Activated CD4-positive, alpha-beta T cell treated with anti-CD3 and anti-CD28 coated beads, Interleukin-2, amount 10 ng/mL, durations not matched to agents 7 days and 5 days (primary cell): ENCODE measurements at places on chromosomes 5 and 9. TPM values are rescaled to one million over a fixed set of nuclear protein-coding genes. Genes with fewer than 3 reads are reported as not detected.

DNA sequence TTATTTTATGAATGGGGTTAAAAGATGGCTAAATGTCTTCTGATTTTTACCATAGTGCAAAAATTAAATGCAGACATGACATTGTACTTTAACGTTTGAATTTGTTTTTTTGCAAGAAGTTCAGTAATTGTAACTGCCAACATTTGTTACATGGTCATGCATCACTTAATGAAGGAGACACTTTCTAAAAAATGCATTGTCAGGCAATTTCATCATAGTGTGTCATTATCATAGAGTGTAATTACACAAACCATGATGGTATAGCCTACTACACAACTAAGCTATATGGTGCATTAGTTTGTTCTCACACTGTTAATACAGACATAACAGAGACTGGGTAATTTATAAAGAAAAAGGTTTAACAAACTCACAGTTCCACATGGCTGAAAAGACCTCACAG lies 50.0 kb upstream of the NAA35 start:
- no peak overlapping the region for H3K27ac ChIP-seq
- no peak for DNase-seq
- no peaks in the 10 kb centered on the region for H3K36me3 ChIP-seq
- H3K27me3 ChIP-seq: no peaks in the 10 kb centered on the region
- no peaks in the 10 kb centered on the region for H3K4me1 ChIP-seq

DNA sequence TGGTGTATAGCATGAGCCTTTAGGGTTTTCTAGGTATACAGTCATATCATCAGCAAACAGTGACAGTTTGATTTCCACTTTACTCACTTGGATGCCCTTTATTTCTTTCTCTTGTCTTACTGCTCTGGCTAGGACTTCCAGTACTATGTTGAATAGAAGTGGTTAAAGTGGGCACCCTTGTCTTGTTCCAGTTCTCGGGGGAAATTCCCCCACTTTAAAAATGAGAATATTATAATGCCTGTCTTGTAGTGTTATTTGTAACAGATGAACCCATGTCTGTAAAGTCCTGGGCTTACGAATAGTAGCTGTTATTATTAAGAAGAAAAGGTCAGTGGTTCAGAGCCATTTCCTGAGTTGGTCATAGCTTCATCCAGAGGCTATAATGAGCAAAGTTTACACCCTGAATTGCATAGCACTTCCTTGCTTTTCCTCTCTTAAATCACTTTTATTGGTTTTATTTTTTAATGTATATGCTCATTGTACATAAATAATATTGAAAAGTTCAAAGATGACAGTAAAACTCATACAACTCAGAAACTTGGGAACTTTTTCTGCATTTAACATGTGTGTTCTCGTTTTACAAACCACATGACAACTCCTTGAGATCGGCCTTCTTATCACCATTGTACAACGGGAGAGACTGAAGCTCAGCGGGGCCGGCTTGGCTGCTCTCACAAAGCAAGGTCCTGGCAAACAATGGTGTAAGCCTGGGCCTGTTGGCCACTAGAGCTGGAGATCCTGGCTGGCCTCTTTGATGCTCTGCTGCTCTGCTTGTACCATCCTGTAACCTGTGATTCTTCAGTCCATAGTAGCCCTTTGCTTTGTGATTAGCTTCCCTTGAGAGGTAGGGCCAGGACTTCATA lies 85.2 kb downstream of the CYFIP2 start:
- H3K27me3 ChIP-seq: no peaks in the 10 kb centered on the region
- no peak overlapping the region for H3K27ac ChIP-seq
- peaks cover 82% of the 10 kb centered on the region for H3K36me3 ChIP-seq
- H3K4me3 ChIP-seq: no peak overlapping the region
- peaks cover 25% of the 10 kb centered on the region for H3K4me1 ChIP-seq

- H3K27ac ChIP-seq: no peak overlapping the region
- no peak overlapping the region for H3K4me3 ChIP-seq
- no peaks in the 10 kb centered on the region for H3K4me1 ChIP-seq
- no peaks in the 10 kb centered on the region for H3K36me3 ChIP-seq
- no peak for DNase-seq
These were observed 256.8 kb upstream of the RPS23 start for GRCh38 chr5:82534986-82535385.

GRCh38 chr9:70228611-70229010 lies 30.2 kb upstream of the SMC5 start:
- H3K4me1 ChIP-seq: no peaks in the 10 kb centered on the region
- H3K27ac ChIP-seq: no peak overlapping the region
- H3K36me3 ChIP-seq: no peaks in the 10 kb centered on the region
- no peak overlapping the region for H3K4me3 ChIP-seq
- DNase-seq: no peak

DNA sequence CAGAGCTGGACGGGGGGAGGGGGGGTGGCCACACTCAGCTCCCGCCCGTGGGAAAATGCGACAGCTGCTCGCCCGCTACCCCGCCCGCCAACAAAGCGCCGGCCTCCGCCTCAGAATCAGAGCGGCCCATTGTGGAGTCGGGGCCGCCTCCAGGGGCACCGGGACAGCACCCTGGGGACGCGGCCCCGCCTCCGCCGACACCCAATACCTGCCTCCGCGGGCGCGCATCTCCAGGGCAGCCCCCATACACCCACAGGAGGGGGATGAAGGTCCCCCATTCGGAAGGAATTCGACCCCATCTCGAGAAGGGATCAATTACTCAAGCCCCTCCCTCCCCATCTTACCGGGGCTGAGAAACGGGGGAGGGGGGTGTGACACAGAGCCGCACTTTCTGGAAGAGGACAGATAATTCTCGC lies 1.3 kb downstream of the NOTCH1 start:
- DNase-seq: peak; percentile 47
- no peaks in the 10 kb centered on the region for H3K27me3 ChIP-seq
- H3K27ac ChIP-seq: peak overlapping the region; percentile 68
- H3K4me3 ChIP-seq: peak overlapping the region; percentile 88

- no peak for DNase-seq
- H3K27me3 ChIP-seq: no peaks in the 10 kb centered on the region
These were observed 13.0 kb upstream of the DPM2 start for GRCh38 chr9:127950513-127951289.

- DNase-seq: no peak
- no peaks in the 10 kb centered on the region for H3K4me1 ChIP-seq
- peaks cover 51% of the 10 kb centered on the region for H3K36me3 ChIP-seq
- no peak overlapping the region for H3K27ac ChIP-seq
These were observed 34.8 kb upstream of the RICTOR start for GRCh38 chr5:39108987-39109386.

DNA sequence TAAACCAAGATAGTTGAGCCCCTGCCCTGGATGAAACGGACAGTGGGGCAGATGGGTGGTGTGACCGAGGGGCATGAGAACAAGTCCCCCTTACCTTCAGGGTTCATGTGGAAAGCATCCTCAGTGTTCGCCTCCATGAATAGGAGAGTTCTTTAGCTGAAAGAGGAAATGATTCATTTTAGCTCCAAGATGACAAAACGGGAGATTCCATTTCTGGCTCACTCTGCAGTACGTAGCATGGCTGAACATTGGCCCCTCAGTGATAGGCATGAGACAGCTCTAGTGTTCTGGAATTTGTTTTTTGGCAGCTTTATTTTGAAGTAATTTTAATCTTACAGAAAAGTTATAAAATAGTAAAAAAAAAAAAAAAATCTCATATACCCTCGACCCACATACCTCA lies 70.2 kb upstream of the AGXT2 start:
- no peaks in the 10 kb centered on the region for H3K36me3 ChIP-seq
- no peak for DNase-seq
- no peak overlapping the region for H3K4me3 ChIP-seq
- H3K27me3 ChIP-seq: peaks cover 23% of the 10 kb centered on the region
- no peak overlapping the region for H3K27ac ChIP-seq

GRCh38 chr9:89486681-89487080 lies 11.2 kb downstream of the SEMA4D start:
- peak overlapping the region; percentile 20 for H3K27ac ChIP-seq
- H3K4me3 ChIP-seq: peak overlapping the region; percentile 9
- no peaks in the 10 kb centered on the region for H3K27me3 ChIP-seq
- peaks cover 93% of the 10 kb centered on the region for H3K4me1 ChIP-seq

DNA sequence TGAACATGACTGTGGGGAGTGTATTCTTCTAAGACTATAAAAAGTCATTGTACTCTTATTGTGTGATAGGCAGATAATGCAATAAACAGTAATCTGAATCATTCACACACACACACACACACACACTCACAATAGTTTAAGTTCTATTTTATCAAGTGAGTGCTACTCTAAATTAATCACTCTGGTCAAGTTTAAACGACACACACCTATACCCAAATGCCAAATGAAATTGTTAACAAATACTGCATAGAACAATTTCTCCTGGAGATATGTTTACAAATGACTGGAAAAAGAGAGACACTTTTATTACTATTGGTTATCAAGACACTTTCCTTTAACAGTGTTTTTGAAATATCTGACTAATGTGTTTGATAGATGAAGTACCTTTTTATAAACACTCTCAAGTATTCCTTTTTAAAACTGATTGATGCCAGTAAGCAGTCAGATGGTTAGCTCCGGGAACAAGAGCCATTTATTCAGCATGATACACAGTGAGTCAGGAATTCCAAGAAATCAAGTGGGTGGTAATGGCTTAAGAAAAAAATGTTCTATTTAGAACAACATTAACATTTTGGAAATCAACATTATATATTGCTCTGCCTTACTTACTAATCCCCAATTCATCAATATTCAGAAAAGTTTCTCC lies 521.6 kb upstream of the ST8SIA4 start:
- H3K27ac ChIP-seq: no peak overlapping the region
- no peak overlapping the region for H3K4me3 ChIP-seq
- no peak for DNase-seq
- no peaks in the 10 kb centered on the region for H3K27me3 ChIP-seq
- H3K4me1 ChIP-seq: no peaks in the 10 kb centered on the region

DNA sequence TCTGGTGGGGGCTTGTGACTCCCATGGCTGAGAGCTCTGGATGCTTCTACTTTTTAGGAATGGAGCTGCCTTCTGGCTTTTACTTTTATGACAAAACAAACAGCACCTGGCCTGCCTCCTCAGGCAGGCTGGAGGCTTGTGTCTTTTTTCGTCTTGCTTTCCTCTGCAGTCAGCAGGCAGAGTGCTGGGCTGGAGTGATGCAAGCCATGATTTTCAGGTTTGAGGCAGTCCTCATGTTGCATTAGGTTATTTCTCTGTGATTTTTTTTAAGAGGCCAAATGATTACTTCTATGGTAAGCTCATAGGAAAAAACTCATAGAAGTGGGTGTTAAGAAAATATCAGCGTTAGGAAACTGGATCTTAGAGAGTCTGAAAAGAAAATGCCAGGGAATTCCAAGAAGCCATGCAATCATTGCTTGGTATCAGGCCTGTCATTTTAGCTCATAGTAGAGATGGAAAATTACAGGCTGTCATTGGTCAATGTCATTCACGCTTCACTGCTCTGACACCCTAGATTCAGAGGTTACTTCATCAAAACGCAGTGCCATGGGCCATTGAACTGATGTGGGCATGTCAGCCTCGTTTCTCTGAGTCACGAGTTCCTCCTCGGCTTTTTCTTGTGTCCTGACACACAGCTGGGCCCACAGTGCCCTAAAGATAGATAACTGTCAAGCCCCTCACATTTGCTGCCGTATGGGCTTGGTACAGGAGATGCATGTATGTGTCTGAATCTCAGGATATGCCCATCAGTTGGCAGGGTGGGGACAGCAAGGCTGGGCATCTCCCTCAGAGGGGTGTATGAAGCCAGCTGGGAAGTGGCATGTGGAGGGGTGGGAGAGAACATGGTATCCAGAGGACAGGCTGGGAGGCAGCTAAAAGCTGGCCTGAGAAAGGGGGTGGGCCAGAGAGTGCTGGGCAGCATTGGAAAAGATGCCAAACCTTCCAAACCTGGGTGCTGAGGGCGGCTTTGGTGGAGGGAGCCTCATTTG lies 151.8 kb downstream of the HSPA4 start:
- H3K36me3 ChIP-seq: no peaks in the 10 kb centered on the region
- DNase-seq: no peak
- H3K4me1 ChIP-seq: no peaks in the 10 kb centered on the region
- no peak overlapping the region for H3K27ac ChIP-seq

GRCh38 chr5:150036513-150036912 lies 36.0 kb downstream of the HMGXB3 start:
- H3K4me3 ChIP-seq: no peak overlapping the region
- no peaks in the 10 kb centered on the region for H3K27me3 ChIP-seq

DNA sequence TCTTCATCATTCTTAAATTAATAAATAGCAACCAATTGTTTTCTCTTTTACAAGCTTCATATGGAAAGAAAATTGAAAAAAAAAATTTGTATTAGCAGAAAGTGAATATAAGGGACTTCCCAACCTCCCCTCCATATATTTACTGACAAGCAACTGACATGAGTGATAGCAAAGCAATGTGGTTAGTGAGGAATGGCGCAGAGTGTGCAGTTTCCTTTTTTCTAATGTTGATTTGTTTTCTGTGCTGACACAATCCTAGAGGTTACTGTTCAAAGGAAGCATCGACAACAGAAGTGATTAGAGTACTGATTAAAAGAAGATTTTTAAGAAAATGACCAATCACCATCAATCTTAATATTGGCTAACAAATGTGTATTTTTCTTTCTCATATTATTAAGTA lies 1.7 kb upstream of the PTGER4 start:
- peaks cover 52% of the 10 kb centered on the region for H3K4me1 ChIP-seq
- no peak for DNase-seq
- no peaks in the 10 kb centered on the region for H3K27me3 ChIP-seq
- H3K36me3 ChIP-seq: peaks cover 30% of the 10 kb centered on the region
- H3K27ac ChIP-seq: peak overlapping the region; percentile 50

DNA sequence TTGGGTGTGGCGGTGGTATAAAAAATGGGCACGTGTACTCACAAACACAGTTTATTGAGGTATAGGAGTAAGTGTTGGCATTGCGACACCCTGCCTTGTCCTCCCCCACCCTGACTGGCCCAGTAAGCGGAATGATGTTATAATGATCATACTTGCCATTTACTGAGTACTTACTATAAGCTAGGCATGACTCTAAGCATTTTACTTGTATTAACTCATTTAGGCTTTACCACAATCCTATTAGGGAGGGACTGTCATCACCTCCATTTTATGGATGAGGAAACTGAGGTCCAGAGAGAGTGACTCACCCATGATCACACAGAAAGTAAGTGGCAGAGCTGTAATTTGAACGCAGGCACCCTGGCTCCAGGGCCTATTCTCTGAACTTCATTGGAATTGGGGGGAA lies 2.3 kb downstream of the SMIM3 start:
- no peak for DNase-seq
- no peaks in the 10 kb centered on the region for H3K27me3 ChIP-seq
- no peak overlapping the region for H3K27ac ChIP-seq
- peaks cover 21% of the 10 kb centered on the region for H3K36me3 ChIP-seq

The TBC1D2 gene
- 8.3 TPM for total RNA-seq

The GPRIN1 gene
- total RNA-seq: 2.6 TPM

The EQTN gene
- not detected for total RNA-seq

The PGM5 gene
- total RNA-seq: not detected

The SCGB3A2 gene
- total RNA-seq: not detected

The PCDHA3 gene
- not detected for total RNA-seq

The ZNF879 gene
- 4.7 TPM for total RNA-seq
